Thoracic aorta (tissue), 2 donors: ENCODE measurements at places on chromosomes 13 and 19. TPM values are rescaled to one million over a fixed set of nuclear protein-coding genes. Genes with fewer than 3 reads are reported as not detected.
A peak's percentile ranks its signal among the peaks of the same experiment; 100 is the strongest.

GRCh38 chr13:113855931-113856715, 7.8 kb downstream of the GAS6 start:
- DNase-seq, result no peak

Gene ZNF441
- 12.1 TPM for total RNA-seq

DNA sequence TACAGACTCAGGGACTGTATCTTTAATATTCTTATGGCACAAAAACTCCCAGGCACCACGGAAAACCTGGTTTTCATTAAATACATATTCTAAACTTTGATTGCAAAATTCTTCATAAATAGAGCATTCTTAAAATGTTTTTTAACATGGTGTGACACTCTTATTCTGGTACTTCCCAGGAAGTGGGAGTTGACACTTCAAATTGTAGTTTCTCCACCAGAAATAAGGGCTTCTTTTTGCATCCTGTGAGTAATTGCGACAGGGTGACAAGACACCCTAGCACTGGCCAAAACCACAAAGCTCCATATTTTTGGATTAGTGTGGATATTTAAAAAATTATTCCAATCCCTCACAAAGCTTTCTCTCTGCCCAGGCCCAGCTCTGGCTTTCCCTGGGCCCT, 43.6 kb upstream of the MTIF3 start:
- no peak for DNase-seq

- DNase-seq, result no peak
Measured at GRCh38 chr13:112150352-112150751, 83.4 kb downstream of the SOX1 start.

GRCh38 chr19:46384396-46384795, 29.0 kb downstream of the CCDC8 start:
- no peak for DNase-seq

Gene TUBA3C
- not detected for total RNA-seq

GRCh38 chr13:53150568-53150967, 122.0 kb downstream of the OLFM4 start:
- DNase-seq, result no peak

DNA sequence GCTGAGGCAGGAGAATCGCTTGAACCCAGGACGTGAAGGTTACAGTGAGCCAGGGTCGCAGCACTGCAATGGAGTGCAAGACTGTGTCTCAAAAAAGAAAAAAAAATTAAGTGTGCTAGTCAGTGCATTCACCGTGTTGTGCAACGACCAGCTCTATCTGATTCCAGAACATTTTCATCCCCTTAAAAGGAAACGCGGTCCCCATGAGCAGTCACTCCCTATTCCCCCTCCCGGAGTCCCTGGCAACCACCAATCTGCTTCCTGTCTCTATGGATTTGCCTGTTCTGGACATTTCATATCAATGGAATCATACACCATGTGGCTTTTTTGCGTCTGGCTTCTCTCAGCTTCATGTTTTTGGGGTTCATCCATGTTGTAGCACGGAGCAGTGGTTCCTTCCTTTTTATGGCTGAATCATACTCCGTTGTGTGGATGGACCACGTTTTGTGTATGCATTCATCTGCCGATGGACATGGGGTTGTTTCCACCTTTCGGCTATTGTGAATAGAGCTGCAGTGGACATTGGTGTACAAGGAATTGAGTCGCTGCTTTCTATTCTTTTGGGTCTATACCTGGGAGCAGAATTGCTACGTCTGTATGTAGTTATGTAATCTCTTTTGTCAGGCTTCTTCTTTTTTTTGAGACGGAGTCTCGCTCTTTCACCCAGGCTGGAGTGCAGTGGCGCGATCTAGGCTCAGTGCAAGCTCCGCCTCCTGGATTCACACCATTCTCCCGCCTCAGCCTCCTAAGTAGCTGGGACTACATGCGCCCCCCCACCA, 19.8 kb downstream of the MYO9B start:
- peak; percentile 77 for DNase-seq

DNA sequence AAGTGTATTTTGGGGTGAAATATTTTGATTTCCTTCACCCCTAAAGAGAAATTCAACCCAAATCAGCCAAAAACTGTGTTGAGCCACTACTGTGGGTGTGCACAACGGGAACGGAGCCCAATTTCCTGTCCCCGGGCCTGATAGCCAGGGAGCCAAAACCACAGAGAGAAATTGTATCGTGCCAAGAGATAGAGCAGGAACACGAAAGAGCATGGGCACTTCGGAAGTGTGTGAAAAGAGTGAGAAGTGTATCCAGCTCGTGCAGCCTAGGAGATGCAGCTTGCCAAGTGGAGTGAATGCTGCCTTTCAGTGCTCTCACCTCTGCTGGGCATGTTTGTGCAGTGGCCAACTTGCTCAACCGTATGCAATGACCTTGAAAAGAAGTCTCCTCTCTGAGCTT, 19.4 kb upstream of the PLEKHF1 start:
- no peak for DNase-seq

GRCh38 chr13:95703576-95703975, 26.6 kb downstream of the DNAJC3 start:
- DNase-seq, result no peak

DNA sequence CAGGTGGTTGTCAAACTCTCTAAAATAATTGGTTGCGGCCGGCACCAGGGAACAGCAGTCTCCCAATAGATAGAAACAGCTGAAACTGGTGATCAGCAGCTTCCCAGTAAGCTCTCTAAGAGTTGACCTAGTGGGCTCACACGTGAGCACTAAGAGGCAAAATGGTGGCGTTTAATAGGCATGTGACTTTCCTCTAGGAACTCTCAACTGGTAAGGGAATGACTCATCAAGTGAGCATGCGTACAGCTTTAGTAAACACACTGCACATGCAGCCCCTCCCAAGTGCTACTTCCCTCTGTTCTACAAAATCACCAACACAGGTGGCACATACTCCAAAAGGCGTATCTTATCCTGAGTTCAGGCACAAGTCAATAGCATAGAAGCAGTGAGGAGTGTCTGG, 41.7 kb downstream of the TNFSF11 start:
- no peak for DNase-seq

DNA sequence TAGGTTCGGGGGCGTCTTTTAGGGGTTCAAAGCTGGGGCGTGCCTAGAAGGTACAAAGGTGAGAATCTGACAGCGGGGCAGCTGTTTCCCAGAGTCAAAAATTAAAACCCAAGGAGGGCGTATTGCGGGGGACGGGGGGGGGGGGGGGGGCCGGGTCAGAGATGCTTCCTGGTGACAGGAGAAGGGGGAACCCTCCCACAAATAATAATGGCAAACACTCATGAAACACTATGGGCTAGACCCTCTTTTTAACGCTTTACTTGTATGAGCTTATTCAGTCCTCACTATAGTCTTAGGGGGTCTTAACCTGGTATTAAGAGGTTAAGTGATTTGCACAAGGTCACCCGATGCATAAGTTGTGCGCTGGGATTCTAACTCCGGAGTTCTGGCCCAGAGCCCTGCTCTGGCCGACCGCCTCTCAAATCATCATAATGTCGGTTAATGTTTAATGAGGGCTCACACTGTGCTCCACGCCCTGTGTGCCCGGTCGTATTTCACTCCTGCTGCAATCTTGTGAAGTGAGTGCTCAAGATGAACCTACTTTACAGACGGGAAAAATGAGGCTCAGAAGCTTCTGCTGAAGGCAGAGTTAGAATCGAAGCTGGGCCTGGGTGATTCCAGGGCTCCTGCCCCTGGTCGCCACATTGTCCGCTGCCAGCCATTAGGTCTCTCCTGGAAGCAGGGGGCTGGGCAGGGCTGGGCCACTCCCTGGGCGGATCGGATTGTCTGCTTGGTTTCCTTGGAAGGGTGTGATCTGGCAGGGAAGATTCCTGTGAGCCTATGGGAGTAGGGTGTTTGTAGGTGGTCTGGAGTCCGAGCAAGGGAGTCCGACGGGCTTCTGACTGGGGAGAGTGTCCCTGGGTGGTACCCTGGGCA, 964 bp downstream of the PAK4 start:
- no peak for DNase-seq

DNA sequence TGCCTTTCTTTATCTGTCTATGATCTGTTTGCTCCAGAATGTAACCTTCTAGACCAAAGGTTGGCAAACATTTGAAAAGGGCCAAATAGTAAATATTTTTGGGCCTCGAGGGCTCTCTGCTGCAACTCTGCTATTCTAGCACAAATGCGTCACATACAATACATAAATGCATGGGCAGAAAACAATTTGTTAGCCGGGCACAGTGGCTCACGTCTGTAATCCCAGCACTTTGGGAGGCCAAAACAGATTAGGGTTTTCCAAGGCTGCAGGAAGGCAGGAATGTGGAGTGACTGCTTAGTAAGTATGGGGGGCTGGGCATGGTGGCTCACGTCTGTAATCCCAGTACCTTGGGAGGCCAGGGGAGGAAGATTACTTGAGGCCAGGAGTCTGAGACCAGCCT, 21.9 kb upstream of the EVI5L start:
- no peak for DNase-seq

GRCh38 chr19:54795758-54796157, 7.7 kb upstream of the KIR2DL4 start:
- DNase-seq, result no peak

- DNase-seq, result no peak
Measured at GRCh38 chr13:46559272-46559805, 6.4 kb downstream of the LRCH1 start.

Gene C1QTNF9B
- not detected for total RNA-seq

GRCh38 chr19:54364775-54365257, at the start of gene LAIR1:
Gene LAIR1, minus strand, starts transcription at chr19:54364931. Its CDS starts 127 bp downstream, at chr19:54364804.
- no peak for DNase-seq

DNA sequence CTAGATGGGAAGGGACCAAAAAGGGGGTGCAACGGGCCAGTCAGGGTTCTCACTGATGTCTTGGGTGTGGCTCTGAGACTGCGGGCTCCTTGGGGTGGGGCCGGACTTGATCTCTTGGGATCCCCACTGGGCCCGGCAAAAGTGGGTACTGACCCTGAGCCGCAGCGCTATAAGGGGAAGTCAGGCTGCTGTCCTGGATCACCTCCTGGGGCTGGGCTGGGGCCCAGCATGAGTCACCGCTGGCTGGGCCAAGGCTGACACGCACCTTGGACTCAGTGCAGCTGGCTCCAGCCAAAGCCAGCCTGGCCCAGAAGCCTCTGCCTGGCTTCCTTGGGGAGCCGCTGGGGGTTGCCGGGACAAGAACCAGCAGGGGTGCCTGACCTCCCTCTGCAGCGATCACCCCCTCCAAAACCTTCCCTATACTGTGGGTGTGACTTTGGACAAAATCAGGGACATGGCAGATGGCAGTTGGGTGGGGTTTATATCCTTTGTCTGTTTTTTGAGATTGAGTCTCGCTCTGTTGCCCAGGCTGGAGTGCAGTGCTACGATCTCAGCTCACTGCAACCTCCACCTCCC, 617 bp upstream of the IQCN start:
- DNase-seq, result peak; percentile 41

GRCh38 chr19:30093966-30094755, 152.1 kb downstream of the URI1 start:
- no peak for DNase-seq

Gene LSM7
- 38.8 TPM for total RNA-seq

Gene KIR3DL2
- not detected for total RNA-seq

Gene OSCAR
- total RNA-seq, result 8.0 TPM

Gene SH3GL1
- 56.9 TPM for total RNA-seq

Gene ATP8B3
- total RNA-seq, result 0.21 TPM

GRCh38 chr13:31512331-31512730, 227.0 kb upstream of the RXFP2 start:
- no peak for DNase-seq

DNA sequence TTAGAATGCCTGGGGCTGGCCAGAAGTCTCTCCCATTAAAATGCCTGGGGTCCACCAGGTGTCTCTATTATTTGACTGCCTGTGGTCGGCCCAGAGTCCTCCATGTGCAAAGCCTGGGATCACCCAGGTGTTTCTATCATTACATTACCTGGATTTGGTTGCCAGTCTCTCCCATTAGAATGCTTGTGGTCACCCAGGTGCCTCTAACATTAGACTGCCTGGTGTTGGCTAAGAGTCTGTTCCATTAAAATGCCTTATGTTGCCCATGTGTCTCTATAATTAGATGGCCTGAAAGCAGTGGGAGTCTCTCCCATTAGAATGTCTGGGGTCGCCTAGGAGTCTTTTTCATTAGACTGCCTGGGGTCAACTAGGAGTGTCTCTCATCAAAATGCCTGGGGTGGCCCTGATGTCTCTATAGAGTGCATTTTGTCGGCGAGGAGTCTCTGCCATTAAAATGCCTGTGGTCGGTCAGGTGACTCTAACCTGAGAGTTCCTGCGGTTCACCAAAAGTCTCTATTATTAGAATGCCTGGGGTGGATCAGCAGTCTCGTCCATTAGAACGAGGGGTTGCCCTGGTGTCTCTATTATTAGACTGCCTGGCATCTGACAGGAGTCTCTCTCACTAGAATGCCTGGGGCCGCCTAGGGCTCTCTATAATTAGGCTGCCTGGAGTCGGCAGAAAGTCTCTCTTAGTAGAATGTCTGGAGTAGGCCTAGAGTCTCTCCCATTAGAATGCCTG, 1540.5 kb downstream of the UQCRFS1 start:
- no peak for DNase-seq

DNA sequence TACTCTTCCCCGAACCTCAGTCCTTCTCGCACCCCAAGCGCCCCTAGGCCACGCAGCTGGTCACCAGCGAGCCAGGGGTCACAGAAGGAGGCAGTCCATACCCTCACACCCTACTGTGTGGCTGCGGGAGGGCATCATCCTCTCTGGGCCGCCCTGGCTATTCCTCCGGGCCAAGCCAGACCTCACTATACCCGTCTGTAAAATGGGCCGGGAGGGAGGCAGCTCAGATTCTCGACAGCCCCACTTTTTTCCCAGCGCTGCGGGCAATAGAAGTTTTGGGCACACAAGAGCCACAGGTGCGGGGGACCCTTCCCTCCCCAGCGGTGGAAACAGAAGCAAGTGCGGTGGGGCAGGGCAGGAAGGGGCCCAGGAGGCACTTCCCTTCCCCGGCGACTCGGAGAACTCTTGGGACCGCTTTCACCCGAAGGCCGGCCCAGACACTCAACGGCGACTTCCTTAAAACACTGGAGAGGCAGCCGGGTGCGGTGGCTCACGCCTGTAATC, 5.6 kb upstream of the ARRDC2 start:
- no peak for DNase-seq

GRCh38 chr19:3276341-3276799, 51.9 kb downstream of the CELF5 start:
- DNase-seq, result no peak

Gene KRTDAP
- total RNA-seq, result 29.6 TPM

- no peak for DNase-seq
Measured at GRCh38 chr13:51618626-51619025, 34.4 kb downstream of the WDFY2 start.

GRCh38 chr13:25084096-25084495, 11.8 kb upstream of the PABPC3 start:
- DNase-seq, result no peak

GRCh38 chr13:100428986-100429385, 159.6 kb downstream of the GGACT start:
- no peak for DNase-seq

- no peak for DNase-seq
Measured at GRCh38 chr19:47036097-47036651, 12.2 kb downstream of the TMEM160 start.

GRCh38 chr13:39451301-39451700, 151.7 kb downstream of the LHFPL6 start:
- no peak for DNase-seq

Gene ARL11
- total RNA-seq, result 1.6 TPM

Gene KLK13
- total RNA-seq, result not detected
